ENCODE measurements at places on chromosomes 16 and 17.
A peak's percentile ranks its signal among the peaks of the same experiment; 100 is the strongest.

DNA sequence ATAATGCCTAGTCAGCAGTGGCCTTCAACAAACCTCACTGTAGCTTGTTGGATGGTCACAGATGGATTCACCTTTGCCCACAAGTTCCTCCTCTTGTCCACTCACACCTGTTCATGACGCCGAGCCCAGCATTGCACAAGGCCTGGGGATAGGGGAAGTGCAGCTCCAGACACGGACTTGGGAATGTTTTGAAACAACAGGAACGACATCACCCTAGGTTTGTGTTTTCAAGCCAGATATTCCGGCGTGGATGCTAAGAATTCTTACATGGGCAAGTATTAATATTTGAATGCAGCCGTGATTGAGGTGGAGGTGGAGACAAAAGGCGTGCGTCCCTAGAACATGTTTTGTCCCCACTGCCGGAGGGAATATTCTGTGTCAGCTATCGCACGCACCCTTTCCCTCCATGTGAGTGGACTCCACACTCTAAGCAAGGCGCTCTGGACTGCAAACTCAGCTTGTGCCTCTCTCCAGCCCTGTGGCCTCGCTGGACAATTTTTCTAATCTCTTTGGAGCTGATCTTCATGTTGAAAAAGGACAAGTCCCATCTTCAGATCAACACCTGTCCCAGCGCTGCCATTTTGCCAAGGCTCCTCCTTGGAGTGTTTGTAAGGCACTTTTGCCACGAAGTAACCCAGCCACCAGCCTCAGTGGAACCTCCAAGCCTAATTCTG lies 2.0 kb upstream of the BANP start:
- DNase-seq, result no peak

- no peak for DNase-seq
Measured at GRCh38 chr16:28257256-28257655, 35.1 kb upstream of the SBK1 start.

DNA sequence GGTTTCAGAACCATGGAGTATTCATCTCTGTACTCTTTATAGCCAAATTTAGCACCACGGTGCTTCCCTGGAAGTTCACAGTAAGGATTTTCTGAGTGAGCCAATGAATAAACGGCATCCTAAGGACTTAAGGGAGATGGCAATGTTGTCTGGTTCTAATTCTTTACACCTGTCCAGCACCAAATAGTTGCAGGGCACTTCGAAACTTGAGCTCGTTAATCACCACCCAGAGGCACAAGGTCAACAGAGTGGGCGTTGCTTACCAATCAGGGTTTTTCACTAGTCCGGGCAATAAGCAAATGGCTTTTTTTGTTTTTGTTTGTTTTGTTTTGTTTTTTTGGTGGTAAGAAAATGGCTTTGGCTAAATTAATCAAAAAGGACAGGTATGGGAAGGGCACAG lies 28.2 kb upstream of the TMEM220 start:
- no peak for DNase-seq

- peak; percentile 54 for DNase-seq
Measured at GRCh38 chr16:28098959-28099945, 35.7 kb upstream of the GSG1L start.

DNA sequence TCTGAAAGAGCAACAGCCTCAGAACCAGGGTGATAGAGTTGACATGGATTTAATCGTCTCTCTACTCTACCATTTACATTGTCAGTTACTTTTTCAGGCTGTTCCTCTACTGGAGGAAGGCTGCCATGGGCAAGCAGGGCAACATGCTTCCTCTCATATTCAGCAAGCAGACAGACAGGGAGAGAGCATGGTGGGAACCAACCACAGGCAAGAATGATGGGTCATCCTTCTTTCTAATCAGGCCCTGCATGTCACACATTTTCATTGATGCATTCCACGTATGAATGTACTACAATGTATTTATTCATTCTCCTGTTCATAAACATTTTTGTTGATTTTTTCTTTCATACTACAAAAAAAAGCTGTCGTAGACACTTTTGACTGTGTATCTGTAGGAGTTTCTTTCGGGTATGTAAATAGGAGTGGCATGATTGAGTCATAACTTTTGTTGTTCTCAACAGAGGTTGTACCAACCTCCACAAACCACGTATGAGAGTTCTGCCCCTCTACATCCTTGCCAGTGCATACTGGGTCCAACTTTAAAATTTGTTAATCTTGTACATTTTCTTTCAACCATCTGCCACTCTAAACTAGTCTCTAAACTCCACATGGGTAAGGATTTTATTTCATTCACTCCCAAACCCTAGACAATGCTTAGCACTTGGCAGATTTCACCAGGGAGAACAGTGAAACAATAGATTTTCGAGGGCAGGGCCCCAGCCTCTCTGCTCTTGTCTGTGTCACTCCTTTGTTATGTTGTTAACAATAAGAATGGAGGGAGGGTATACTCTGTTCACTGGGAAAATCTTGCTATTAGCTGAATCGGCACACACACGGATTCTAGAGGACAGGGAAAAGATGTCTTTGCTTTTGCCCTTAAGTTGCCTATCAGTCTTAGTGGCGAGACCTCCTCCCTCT lies 58.7 kb downstream of the CMC2 start:
- DNase-seq, result no peak

GRCh38 chr16:23950898-23951297 lies 115.1 kb downstream of the PRKCB start:
- no peak for DNase-seq

DNA sequence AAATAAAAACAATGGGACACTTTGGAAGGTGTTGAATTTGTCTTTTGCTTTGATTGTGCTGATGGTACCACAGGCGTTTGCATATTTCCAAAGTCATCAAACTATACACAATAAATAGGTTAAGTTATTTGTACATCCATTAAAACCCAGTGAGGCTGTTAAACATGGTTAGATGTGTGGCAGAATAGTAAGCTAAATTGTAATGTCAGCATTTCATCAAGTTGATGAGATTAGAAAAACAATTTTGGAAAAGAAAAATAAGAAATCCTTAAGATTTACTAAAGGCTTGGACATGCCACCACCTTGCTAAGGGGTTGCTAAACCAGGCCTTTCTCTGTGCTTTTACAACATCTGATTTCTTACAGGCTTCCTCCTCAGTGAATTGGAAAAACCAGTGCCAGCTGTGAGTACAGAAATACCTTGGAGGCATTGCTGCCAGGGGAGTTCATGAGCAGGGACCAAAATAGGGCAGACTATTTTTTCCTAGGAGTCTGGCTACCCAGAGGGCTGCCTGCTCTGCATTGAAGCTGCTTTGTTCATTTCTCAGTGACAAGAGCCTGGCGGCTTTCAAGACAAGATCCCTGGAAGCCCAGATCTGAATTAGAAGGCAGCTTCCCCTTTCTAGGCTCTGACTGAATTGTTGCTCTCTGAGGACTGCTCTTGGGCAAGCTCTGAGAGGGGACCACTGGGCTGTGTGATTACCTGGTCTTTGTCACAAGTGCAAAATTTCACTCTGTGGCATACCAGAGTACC lies 43.4 kb upstream of the CA10 start:
- no peak for DNase-seq

- DNase-seq, result no peak
Measured at GRCh38 chr16:9837481-9837880, 344.7 kb downstream of the GRIN2A start.

DNA sequence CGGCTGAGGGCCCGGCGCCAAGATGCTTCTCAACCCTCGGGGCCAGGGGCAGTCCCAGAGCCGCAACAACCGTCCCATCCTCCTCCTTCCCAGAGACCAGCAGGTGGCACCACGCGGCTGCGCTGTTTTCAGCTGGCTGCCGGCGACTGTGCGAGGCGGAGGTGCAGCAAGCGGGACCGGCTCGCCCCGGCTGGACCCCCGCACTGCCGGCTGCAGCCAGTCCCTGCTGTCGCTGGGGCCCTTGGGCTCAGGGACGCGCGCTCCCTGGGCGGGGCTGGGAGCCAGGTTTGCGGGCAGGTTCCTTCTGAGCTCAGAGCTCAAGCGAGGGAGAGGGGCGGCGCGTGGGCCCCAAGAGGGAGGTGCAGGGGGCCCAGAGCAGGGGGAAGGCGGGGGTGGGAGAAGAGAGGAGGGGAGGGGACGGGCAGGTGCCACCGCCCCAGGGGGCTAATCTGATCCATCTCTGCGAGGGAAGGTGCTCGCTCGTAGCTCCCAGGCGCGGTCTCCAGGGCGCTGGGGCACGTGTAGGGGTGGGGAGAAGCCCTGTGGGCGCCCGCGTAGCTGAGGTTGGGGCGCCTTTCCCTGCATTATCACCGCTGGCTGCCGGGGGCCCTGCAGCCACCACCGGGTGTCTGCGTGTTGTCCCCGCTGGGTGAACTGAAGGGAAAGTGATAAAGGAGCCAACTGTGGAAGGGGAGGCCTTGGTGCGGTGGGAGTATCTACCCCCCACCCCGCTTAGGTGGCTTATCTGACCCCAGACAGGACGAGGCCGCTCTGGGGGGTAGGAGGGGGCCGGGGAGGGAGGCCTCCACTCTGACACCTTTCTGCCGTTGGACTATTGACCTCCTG lies 24.2 kb downstream of the STAT5A start:
- DNase-seq, result peak; percentile 85

GRCh38 chr16:58855291-58855863 lies 121.3 kb upstream of the GOT2 start:
- no peak for DNase-seq

- no peak for DNase-seq
Measured at GRCh38 chr17:55254375-55254774, 10.4 kb upstream of the HLF start.

GRCh38 chr16:69113216-69113615 lies 7.8 kb downstream of the HAS3 start:
- DNase-seq, result no peak

GRCh38 chr16:55725055-55725777 lies 69.4 kb downstream of the SLC6A2 start:
- no peak for DNase-seq

DNA sequence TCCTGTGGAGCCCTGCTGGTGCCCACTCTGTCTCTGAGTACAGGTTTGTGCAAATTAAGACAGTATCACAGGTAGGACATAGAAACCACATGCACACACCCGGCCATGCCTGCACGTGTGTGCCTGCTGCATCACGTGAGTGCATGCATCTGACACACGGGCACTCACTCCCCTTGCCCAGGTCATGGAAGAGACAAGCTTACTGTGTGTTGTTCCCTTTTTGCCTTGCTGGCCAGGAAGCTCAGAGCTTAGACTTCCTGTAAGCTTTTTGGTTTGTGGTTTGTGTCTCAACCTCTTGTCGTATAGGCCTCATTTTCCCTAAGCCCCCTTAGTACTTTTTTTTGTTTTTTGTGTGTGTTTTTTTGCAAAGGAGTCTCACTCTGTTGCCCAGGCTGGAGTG lies 25.0 kb downstream of the ZNF469 start:
- no peak for DNase-seq

GRCh38 chr17:7987112-7987893 lies 15.1 kb upstream of the GUCY2D start:
- DNase-seq, result no peak
